ENCODE measurements at places on chromosomes 13 and 19. TPM values are rescaled to one million over a fixed set of nuclear protein-coding genes. Genes with fewer than 3 reads are reported as not detected.

- peak; percentile 37 for DNase-seq
These were observed 25.6 kb downstream of the URI1 start for GRCh38 chr19:29967623-29968022.

GRCh38 chr19:51462681-51463080 lies 4.4 kb upstream of the SIGLEC8 start:
- DNase-seq, result no peak

GRCh38 chr13:40186626-40187323 lies 479.7 kb downstream of the FOXO1 start:
- DNase-seq, result no peak

GRCh38 chr19:14383661-14384555 lies 2.7 kb downstream of the ADGRE5 start:
- peak; percentile 55 for DNase-seq

- DNase-seq, result peak; percentile 79
These were observed 36.4 kb upstream of the IGFL4 start for GRCh38 chr19:46076951-46077814.

GRCh38 chr13:34886987-34887386 lies 55.1 kb upstream of the NBEA start:
- DNase-seq, result no peak

ZNF534 gene
- not detected for total RNA-seq

- DNase-seq, result no peak
These were observed 72.2 kb downstream of the KCTD15 start for GRCh38 chr19:33868788-33869412.

DNA sequence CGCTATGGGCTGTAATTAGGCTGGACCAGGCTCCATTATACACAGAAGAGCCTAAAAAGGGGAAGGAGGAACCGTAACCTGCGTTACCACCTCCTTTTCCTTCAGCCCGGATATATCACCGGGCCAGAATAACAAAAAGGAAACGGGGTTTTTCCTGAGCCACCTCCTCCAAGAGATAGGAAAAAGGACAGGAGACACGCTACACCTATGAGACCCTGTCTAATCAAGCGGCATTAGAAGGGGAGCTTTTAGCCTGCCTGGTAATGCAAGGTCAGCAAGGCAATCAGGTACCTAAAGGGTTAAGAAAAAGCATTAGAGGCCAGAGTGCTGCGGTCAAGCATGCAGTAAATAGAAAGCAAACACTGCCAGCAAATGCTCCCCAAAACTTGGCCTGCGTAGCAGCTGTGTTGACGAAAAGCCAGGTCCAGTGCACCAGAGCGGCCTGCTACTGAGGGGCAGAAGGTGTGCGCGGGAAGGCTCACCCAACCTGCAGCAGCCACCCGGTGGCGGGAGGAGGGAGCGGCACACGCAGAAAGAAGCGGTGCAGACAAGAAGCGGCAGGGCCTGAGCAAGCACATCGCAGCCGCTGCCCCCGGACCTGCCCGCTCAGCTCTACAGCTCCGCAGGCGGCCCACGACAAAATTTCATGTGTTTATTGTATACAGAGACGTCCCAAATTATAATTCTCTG lies 1466.1 kb downstream of the UQCRFS1 start:
- peak; percentile 1 for DNase-seq

- DNase-seq, result no peak
These were observed 6.3 kb upstream of the LIN7B start for GRCh38 chr19:49107625-49108459.

LIPE gene
- total RNA-seq, result 1.1 TPM

DNA sequence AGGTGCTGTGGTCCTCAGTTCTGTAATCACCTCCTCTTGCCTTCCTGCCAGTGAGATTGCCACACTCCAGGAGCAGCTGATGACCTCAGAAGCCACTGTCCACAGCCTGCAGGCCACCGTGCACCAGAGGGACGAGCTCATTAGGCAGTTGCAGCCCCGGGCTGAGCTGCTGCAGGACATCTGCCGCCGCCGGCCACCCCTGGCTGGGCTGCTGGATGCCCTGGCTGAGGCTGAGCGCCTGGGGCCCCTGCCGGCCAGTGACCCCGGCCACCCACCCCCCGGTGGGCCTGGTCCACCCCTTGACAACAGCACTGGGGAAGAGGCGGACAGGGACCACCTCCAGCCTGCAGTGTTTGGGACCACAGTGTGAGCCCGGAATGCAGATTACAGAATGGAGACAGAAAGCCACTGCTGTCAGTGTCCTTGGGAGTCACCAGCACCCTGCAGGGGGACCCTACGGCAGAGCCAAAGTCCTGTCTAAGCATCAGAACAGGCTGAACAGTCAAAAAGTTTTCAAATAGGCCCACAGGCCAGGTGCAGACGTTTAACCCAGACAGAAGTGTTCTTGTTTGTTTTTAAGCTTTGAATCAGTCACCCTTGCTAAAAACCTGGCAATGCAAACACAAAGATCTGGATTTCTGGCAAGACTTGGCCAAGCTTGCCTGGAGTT lies 4.2 kb downstream of the VMAC start:
- DNase-seq, result no peak

DNA sequence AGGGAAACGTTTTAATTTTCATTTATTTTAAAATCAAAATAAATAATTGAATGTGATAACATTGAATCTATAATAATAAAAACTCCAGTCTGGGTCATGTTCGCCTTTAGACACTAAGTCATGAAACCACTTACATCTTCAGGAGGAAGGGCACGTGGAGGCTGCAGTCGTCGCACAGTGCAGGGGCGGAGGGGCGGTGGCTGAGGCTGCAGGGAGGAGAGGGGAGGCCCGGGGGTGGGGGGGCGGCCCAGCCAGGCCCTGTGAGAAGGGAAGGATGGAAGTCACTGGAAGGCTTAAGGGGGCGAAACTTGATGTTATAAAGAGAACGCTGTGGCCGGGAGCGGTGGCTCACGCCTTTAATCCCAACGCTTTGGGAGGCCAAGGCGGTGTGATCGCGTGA lies 14.9 kb upstream of the LATS2 start:
- no peak for DNase-seq

DNA sequence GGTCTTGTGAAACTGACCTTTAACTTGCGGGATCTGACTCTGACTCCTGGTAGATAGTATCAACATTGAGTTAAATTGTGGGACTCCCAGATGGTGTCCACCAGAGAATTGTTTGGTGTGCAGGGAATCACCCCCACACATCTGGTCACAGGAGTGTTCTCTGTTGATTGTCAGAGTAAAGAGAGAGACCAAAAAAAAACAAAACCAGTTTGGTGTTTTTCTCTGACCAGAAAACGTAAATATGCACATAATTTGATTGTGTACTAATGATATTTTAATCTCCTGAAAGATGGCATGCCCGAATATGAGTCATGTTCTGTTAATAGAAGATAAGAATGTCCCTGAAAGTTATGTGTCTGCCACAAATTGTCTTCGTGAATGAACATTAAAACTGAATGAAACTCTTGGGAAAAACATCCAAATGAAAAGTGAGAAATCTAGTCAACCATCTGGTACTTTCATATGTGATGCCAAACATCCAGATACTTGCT lies 118.5 kb upstream of the GPC6 start:
- no peak for DNase-seq

DNA sequence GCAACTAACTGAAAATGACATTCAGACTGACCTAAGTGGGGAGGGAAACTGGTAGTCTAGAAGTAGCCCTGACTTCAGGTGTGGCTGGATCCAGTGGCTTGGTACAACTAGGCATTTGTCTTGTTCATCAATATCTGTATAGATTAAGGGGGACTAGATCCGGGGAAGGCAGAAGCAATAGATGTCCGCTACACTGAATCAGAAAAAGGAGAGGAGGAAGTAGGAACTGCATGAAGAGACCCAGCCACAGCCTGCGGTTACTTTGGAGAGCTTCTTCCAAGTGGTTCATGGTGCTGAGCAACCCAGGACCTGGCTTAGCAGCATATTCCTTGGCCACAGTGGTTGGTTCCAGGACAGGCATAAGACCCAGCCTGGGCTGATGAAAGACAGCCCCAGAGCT lies 9.9 kb upstream of the PRODH2 start:
- DNase-seq, result no peak

GRCh38 chr19:53903055-53903680 lies 5.9 kb upstream of the CACNG7 start:
- DNase-seq, result peak; percentile 30

GRCh38 chr13:75400775-75401174 lies 81.2 kb downstream of the TBC1D4 start:
- no peak for DNase-seq

DNA sequence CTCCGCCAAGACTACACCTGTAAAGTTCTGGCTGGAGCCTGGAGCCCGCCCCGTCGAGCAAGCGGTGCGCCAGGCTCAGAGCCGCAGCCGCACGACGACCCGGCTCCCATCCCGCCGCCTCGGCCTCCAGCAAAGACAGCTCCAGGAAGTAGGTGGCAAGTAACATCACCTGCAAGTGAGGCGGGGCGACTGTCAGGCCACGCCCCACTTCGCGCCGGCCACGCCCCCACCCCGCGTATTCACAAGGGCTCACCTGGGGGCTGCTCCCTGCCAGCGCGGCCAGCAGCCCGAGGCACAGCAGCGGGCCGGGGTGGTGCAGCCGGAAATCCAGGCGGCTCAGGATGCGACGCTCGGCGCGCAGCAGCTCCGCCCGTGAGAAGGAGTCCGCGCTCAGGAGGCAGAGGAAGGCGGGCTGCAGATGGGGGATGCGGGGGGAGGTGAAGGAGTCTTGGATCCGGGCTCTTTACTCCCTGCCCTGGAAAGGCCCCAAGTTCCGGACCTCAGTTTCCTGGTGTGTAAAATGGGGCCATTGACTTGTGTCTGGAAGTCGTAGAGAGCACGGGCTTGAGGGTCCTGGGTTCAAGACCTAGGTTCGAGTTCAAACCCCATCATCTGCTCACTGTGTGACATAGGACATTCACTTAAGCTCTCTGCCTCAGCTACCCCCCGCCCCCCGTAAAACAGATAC lies 3.2 kb downstream of the CCNP start:
- DNase-seq, result no peak

IGFLR1 gene
- 0.72 TPM for total RNA-seq

DNA sequence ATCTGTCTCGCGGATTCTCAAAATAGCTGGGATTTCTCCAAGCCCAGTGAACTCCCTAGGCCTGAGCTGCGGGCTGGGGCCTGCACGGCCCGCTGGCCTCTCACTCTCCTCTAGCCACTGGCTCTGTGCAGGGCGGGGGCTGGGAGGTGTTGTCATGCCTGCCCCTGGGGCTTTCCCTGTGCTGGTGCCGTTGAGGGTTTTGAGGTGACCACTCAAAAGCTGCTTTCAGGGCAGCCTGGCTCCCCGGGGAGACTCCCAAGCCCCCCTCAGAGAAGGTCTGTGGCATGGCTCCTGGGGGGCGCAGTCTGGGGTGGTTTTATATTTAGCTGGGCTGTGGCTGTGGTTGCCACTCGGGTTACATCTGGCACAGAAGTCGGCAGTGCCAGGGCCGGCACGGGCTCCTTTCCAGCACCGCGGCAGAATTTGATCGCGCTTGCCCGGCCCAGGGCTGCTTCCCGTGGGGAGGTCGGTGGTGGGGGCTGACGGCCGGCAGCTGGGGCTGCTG lies 10.0 kb downstream of the NDUFB7 start:
- DNase-seq, result peak; percentile 19

DNA sequence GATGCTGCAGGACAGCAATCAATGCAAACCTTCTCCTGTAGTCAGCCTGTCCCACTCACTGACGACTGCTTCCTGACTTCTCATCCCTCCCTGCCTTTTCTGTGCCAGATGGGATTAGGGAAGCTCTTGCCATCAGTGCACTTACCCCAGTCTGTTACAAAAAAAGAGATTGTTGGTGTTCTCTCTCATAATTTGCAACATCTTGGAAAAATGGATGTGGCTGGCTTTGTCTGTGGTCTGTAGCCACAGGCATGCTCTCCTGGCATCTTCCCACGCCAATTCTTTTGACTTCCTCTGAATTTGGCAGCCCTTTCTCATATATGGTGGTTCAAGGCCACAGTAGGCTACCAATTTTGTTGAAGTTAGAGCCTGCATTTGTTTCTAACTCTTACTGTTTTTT lies 11.6 kb upstream of the HTR2A start:
- DNase-seq, result peak; percentile 19

FAM32A gene
- 99.2 TPM for total RNA-seq

- peak; percentile 24 for DNase-seq
These were observed 86.2 kb downstream of the IRS2 start for GRCh38 chr13:109700176-109700575.

- DNase-seq, result no peak
These were observed 739.4 kb upstream of the GPC6 start for GRCh38 chr13:92487238-92487637.

- DNase-seq, result peak; percentile 21
These were observed 173.7 kb downstream of the TBC1D4 start for GRCh38 chr13:75308222-75308621.

DNA sequence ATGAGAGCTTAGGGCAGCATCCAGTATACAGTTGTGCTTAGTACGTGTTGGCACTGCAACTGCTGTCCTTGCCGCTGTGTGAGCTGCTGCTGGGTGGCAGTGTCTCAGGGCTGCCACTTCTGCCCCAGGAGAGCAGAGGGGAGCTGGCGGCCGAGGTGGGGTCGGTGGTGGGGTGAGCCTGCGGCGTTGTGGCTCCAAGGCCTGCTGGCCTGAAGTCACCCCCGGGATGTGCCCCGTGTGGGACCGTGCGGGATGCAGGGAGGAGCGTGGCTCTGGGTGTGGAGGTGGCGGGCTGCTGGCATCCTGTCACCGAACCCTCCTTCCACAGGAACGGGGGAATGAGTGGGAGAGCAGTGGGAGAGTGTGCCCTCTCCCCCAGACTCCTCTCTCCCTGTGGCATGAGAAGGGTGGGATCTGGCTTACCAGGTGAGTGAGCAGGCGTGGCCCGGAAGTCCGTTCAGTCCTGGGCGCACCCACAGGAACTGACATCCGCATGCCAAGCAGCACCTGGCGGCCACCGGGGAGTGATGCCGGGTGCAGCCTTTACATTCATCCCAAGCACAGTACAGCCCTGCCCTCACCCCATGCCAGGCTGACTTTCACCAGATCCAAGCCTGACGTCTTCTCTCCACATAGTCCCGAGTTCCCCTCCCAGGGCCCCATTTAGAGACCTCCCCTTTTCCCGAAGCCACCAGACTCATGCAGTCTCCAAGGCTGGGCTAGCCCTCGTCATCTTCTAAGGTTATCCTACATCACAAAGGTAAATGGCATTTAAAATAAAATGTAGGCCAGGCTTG lies 26.6 kb downstream of the MCF2L start:
- DNase-seq, result no peak

EFNB2 gene
- total RNA-seq, result 6.9 TPM

DNA sequence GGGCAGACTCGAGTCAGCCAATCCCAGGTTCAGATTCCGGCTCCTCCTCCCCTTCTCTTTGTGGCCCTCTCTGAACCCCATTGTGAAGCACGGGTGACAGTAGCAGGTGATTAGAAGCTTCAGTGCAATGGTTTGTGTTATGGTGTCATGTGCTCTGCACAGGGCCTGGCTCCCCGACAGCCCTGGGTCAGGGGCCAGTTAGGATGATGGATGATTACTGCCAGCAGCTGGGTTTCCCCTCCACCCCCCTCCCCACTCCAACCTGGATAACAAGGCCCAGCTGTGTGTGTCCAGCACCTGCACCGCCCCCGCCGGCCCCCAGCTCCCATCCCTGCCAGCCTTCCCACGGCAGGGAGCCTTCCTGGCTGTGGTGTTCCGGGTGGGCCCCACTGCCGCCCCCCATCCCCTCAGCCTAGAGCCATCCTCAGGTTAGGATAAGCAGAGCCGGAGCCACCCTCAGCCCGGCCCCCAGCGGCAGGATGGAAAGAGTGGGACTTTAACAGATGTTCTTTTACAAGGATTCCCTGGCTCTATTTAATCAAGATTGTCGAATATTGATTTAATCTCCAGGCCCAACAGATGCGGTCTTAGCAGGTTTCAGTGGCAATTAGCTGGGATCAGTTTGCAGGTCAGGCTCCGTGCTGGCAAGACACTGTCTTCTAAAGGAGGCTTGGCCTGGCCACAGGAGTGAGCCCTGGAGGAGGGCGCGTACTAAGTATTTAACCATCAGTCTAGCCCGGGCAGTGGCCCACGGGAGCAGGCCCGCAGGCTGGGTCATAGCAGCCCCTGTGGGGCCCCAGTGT lies 156.2 kb downstream of the SIPA1L3 start:
- DNase-seq, result peak; percentile 65

All from IMR-90 (cell line).